ENCODE measurements at places on chromosomes 11 and 22.
A peak's percentile ranks its signal among the peaks of the same experiment; 100 is the strongest.

- DNase-seq, result no peak
Observed at GRCh38 chr11:116563028-116563711, 209.6 kb downstream of the BUD13 start.

DNA sequence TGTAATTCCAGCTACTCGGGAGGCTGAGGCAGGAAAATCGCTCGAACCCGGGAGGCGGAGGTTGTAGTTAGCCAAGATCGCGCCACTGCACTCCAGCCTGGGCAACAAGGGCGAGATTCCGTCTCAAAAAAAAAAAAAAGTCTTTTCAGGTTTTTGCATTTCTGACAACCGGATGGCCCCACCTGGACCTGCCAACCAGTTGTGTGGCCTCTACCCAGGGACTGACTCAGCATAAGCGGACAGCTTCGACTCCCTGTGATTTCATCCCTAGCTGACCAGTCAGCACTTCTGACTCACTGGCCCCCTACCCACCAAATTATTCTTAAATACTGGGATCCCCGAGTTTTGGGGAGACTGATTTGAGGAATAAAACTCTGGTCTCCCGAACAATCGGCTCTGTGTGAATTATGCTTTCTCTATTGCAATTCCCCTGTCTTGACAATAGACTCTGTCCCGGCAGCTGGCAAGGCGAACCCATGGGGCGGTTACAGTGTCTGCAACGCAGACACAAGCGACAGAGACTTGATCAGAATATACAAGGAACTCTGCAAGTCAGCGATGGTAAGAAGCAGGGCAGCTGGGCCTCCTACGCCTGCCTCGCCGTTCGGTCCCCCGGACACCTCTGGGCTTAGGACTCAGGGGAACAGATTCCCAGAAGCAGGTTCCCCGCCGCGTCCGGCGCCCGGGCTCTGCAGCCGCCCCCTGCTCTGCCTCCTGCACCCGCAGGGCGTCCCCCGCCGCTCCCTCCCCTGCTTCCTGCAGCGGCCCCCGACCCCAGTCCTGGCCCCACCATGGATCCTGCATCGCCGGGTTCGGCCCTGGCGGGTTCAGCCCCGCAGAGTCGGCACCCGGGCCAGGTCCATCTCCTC, 741 bp upstream of the TALDO1 start:
- DNase-seq, result no peak

DNA sequence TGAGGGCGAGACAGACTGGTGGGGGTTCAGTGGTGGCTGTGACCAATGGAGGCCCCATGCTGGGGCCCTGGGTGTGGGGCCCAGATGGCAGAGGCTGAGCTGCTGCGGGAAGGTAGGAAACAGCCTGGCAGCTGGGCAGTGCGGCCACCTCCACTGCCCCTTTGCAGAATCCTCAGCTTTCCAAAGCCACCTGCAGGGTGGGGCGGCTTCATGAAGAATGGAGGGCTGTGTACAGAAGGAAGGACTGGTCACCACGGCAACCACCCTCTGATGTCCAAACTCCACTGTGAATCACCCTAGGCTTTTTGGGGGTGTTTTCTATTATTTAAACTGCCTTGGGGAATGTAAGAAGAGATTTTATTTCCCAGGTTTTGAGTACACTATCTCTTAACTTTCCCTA, 166.3 kb upstream of the NAV2 start:
- DNase-seq, result no peak

DNA sequence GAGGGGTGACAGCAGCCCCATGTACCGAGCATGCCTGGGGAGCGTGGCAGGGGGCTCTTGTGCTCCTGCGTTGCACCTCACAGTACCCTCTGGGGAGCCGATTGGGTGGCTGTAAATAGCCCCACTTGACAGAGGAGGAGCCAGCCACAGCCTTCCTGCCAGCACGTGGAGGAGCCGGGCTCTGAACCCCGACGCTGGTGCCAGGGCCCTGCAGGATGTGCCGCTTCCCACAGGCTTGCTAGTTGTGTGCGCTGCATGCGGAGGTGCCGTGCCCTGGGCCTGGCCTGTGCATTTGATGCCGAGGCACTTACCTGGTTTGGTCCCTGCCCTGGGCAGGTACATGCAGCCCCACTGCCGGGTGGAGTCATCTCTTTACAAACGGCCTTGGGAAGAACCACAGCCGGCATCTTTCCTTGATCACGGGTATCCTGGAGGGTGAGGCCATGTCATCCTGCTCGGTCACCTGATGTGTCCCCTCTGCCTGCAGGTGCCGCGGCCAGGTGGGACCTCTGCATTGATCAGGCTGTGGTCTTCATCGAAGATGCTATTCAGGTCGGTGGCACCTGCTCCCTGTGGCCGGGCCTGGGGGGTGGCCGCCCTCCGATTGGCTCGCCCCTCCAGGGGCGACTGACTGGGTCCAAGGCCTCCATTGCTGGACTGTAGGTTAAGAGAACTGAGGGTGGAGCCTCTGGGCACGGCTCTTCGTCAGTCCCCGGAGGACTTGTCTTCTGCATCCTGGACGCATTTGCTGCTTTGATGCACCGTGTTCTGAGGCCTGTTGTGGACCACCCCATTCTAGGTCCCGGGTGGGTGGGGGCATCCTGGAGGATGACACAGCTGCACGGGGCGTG, 5.0 kb downstream of the TPCN2 start:
- DNase-seq, result no peak

DNA sequence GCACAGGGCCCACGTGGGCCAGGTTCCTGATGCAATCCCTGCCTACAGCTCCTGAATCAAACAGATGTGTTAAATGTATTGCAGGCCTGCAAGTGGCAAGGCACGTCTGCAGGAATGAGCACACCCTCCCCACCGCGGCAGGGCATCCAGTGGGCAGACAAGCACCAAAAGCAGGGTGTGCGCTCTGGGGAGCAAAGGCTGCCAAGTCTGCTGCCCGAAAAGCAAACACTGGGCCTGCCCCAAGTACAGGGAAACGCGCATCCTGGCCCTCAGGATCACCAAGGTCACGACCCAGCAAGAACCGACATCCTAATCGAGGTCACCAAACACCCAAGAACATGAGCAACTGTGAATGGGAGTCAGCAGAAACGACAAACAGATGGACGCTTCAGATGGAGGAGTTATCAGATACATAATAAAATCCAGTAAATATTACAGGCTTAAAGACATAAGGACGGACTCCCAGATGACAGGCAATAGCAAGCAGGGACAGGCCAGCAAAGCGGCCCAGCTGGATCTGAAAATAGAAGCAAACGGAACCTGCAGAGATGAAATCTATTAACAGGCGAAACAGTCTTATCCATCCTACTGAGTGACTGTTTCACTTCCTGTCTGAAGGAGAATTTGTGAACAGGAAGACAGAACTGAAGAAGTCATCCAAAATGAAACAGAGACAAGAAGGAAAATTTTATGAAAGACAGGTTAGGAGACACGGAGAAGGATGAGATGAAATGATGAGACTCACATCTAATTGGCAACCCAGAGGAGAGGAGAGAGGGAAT, 26.7 kb downstream of the CARS1 start:
- DNase-seq, result no peak

GRCh38 chr11:130070846-130071200, 1.1 kb downstream of the APLP2 start:
- DNase-seq, result no peak

GRCh38 chr22:36048911-36049677, 20.5 kb upstream of the RBFOX2 start:
- no peak for DNase-seq

DNA sequence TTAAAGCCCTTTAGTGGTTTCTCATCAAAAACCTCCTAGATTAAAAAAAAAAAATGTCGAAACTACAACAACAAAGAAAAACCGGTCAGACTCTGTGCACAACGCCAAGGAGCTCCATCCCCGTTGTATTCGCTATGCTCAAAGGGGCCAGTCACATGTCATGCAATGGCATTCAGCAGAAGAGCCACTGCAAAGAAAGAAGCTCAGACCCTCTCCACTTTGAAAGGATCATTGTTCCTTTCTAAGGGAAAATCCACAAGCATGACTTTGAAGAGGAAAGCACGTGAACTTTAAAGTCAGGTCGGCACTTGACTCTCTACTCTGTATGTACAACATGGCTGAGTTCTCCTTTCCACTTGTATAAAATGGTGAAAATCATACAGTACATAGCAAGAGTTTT, 655.6 kb downstream of the ETS1 start:
- DNase-seq, result no peak

- DNase-seq, result no peak
Observed at GRCh38 chr11:75100314-75100713, 3.6 kb upstream of the OR2AT4 start.

- DNase-seq, result no peak
Observed at GRCh38 chr11:1729692-1730011, 20.7 kb downstream of the IFITM10 start.

- DNase-seq, result peak; percentile 66
Observed at GRCh38 chr11:71183878-71184277, 68.5 kb downstream of the SHANK2 start.

GRCh38 chr11:79417069-79417920, 23.5 kb downstream of the TENM4 start:
- no peak for DNase-seq

DNA sequence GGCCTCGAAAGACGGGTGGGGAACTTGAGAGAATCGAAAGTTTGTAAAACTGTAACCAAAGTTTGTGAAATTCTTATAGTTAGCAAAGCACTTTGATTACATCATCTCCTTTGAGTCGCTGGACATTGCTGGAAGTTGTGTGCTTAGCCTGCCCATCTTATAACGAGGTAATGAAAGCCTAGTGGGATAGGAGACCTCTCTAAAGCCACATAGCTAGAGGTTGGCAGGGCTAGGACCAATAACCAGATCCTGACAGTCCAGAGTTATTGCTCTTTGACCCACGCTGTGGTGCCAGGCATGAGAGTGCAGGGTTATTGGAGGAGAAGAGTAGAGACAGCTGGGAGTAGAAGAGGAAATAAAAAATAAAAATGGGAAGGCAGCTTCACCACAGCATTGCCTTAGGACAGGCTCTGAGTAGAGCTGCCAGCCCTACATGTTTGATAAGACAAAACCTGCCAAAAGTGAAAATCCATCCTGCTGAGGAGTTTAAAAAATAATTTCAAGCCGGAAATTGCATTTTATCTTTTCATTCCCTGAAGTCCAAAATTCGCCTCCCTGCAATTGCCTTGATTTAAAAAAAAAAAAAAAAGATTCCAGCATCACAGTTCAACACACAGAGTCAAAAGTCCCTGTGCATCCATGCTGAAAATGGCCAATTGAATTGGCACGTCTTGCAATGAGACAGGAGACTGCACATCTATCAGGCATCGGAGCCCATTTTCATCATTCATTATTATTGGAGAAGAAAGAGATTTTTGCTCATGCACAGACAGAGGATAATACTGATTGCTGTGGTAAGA, 225.5 kb upstream of the POU2AF2 start:
- no peak for DNase-seq

GRCh38 chr11:34525888-34526657, 12.5 kb upstream of the ELF5 start:
- no peak for DNase-seq

GRCh38 chr11:17673951-17674350, 45.4 kb upstream of the MYOD1 start:
- no peak for DNase-seq

GRCh38 chr11:134564472-134565200, 152.6 kb upstream of the B3GAT1 start:
- DNase-seq, result no peak

- no peak for DNase-seq
Observed at GRCh38 chr11:57202281-57202680, 20.5 kb downstream of the LRRC55 start.

DNA sequence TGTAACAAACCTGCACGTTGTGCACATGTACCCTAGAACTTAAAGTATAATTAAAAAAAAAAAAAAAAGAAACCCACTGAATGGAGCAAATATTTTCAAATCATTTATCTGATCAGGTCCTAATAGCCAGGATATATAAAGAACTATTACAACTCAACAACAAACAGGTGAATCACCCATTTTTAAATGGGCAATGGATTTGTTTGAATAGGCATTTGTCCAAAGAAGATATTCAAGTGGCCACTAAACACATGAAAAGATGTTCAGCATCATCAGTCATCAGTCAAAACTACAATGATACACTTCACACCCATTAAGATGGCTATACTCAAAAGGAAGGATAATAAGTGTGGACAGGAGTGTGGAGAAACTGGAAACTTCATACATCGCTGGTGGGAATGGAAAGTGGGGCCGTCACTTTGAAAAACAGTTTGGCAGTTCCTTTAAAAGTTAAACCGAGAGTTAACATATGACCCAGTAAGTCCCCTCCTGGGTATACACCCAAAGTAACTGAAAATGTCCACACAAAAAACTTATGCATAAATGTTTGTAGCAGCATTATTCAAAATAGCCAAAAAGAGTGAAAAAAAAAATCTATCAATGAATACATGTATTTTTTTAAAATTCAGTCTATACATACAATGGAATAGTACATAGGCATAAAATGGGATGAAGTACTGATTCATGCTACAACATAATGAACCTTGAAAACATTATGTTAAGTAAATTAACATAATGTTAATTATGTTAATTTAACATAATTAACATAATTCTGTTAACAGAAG, 53.1 kb downstream of the ARRB1 start:
- DNase-seq, result no peak

- no peak for DNase-seq
Observed at GRCh38 chr22:31105282-31105929, 2.0 kb downstream of the SELENOM start.

- peak; percentile 80 for DNase-seq
Observed at GRCh38 chr22:19807914-19808872, 46.5 kb downstream of the GNB1L start.

DNA sequence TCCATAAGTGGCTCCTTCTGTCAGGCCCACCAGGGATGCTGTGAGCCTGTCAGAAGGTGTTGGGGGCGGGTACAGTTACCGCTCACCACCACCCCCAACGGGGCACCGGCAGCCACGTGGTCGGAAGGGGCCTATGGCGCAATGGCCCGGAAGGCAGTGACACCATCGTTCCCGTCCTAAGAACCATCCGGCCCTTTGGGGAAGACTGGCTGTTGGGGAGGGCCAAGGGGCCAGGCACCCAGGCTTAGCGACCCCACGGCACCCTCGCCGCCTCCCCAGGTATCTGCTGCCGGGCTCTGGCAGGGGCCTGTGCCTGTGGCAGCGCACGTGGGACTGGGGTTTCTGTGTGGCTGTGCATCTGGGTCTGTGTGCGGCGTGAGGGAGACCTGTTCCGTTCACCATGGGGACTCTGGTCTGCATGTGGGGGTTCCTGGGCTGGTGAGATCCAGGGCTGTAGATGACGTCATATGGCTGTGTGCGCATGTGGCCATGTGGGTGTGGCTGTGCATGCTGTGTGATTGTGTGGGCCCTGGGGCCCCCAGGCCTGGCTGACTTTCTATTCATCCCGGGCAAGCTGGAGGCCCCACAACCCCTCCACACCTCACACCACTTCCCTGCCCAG, 717 bp downstream of the OSM start:
- no peak for DNase-seq

DNA sequence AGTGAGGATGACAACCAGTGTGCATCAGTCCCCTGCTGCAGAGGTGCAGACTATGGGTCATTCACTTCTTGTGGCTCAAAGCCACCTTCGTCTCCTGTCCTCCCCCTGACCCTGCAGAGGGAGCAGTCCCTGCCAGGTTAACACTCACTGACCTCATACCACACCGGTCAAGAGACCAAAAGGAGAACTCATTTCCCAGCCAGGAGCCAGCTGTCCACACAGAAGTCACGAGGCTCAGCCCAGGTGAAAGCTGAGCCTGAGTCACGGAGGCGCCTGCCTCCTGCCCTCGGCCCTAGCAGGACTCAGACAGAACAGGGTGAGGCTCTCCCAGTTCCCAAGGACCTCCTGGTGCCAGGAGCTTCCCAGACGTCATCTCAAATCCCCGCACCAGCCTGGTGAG, 103.7 kb downstream of the MN1 start:
- no peak for DNase-seq

- no peak for DNase-seq
Observed at GRCh38 chr11:33713151-33713855, 12.7 kb upstream of the C11orf91 start.

GRCh38 chr11:2085251-2086066, 53.7 kb downstream of the IGF2 start:
- peak; percentile 12 for DNase-seq

Measured in lower leg skin (tissue), 4 donors.